ENCODE measurements at places on chromosomes 16 and 17.

DNA sequence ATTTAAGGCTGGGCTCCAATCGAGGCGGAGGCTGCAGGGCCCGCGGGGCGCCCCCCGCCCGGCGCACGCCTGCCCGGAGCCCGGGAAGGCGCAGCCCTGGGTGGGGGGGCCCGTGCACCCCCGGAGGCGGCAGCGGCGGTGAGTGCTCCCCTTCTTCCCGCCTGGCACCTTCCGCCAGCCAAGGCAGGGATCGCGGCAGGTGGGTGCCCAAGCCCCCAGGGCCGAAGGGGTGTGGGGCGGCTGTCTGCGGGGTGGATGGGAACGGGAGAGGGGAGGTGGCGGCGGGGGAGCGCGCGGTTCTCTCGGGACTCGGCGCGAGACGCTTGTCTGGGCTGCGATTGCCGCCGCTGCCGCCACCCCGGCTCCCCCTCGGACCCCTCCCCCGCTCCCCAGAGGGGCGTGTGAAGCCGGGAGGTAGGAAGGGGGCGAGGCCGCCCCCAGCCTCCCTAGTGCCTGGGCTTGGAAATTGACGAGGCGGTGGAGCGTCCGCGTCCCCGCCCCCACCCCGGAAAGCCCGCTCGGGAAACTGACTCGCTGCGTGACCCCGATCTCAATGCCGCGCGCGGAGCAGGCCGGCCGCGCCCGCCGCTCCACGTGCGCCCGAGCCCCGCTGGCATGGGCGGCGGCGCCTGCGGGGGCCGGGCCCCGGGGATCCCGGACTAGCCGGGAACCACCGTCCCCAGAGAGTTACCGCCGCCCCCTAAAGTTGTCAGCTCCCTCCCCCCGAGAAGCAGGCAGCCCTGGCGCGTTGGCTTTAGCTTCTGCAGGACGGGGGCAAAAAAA lies 231.5 kb downstream of the MRTFB start:
- peak; percentile 43 for DNase-seq

DNA sequence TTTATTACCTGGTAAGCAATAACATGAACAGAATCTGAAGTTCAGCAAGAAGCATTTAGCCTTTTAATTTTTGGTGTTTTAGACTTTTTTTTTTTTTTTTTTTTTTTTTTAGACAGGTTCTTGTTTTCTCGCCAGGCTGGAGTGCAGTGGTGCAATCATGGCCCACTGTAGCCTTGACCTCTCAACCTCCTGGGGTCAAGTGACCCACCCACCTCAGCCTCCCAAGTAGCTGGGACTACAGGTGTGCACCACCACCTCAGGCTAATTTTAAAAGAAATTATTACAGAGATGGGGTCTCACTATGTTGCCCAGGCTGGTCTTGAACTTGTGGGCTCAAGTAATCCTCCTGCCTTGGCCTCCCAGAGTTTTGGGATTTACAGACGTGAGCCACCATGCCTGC lies 173.0 kb upstream of the RBL2 start:
- DNase-seq, result no peak

DNA sequence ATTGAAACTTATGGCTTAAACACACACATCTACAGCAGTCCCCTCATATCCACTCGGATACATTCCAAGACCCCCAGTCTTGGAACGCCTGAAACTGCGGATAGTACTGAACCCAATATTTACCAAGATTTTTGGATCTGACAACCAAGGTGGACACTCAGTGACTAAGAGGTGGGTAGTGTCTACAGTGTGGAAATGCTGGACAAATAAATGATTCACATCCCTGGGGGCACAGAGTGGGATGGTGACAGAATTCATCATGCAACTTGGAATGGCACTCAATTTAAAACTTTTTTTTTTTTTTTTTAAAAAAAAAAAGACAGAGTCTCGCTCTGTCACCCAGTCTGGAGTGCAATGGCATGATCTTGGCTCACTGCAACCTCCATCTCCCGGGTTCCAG lies 54.2 kb upstream of the TRAP1 start:
- no peak for DNase-seq

DNA sequence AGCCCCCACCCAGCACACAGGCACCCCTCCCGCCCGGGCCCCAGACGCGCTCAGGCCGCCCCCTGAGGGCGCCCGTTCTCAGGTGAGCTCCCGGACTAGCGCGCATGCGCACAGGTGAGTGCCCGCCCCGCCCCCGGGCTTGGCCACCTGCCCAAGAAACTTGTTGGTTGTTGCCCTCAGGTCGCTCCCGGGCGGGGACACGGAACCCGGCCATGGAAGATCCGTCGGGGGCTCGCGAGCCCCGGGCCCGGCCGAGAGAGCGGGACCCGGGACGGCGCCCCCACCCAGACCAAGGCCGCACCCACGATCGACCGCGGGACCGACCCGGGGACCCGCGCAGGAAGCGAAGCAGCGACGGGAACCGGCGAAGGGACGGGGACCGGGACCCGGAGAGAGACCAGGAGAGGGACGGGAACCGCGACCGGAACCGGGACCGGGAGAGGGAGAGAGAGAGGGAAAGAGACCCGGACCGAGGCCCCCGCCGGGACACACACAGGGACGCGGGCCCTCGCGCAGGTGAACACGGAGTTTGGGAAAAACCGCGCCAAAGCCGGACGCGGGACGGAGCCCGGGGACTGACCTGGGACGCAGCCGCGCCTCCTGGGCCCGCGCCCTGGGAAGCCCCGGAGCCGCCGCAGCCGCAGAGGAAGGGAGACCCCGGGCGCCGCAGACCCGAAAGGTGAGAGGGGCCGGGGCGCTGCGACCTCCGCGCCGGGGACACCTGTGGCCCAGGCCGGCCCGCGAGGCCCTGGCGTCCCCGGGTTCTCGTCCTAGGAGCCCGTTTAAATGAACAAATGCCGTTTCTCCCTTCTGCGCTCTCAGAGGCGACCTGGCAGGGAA lies at the start of gene MARVELD3:
TSS of gene MARVELD3 (plus strand) at position 167 of the 840 bp plus-strand sequence. CDS start at position 213, 46 bp downstream.
- DNase-seq, result no peak

GRCh38 chr17:69909389-69909788 lies 165.6 kb upstream of the KCNJ16 start:
- no peak for DNase-seq

DNA sequence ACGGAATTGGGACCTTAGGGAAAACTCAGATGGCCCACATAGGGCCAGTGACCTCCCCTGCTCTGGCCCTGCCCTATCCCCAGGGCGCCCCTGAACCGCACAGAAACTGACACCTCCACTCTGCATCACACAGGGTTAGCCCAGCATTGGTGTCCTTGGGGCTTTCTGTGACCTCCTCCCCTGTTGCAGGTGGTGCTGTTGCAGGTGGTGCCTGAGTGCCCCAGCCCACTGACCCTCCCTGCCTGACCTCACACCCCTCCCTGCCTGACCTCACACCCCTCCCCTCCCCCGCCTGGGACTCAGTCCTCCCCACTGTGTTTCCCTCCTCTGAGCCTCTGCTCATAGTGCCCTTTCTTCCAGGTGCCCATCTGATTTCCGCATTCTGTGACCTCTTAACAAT lies 21.4 kb downstream of the TNFRSF13B start:
- no peak for DNase-seq

GRCh38 chr17:41417127-41417526 lies 7.3 kb downstream of the KRT37 start:
- no peak for DNase-seq

- no peak for DNase-seq
Observed at GRCh38 chr17:28112606-28113005, 70.1 kb downstream of the NLK start.

GRCh38 chr17:44487170-44487569 lies 16.0 kb downstream of the GPATCH8 start:
- no peak for DNase-seq

GRCh38 chr17:79188048-79188447 lies 113.4 kb downstream of the ENGASE start:
- no peak for DNase-seq
